Skin of body (tissue), 3 donors: ENCODE measurements at places on chromosomes 1 and 21. TPM values are rescaled to one million over a fixed set of nuclear protein-coding genes. Genes with fewer than 3 reads are reported as not detected.

LRRC52 gene
- total RNA-seq: not detected

EDARADD gene
- 3.0 TPM for total RNA-seq

FABP3 gene
- total RNA-seq: 36.1 TPM

- DNase-seq: no peak
These were observed 22.8 kb upstream of the STRIP1 start for GRCh38 chr1:110011527-110012041.

DNA sequence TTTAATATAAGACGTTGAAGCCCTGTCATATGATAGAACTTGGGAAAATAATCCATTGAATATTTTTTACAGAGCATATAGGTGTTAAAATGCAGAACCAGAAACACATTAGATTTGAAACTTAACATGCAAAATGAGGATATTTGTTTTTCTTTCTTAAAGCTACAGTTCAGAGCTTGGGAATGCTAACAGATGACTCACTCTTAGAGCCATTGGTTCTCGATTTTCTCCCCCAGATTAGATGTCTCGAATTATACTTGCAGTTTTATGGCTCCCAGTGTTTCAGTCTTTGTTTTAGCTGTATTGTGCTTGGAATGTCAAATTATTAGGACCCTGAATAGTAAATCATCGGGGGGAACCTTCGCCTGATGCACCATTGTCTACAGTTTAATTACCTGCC, 575.7 kb upstream of the ZP4 start:
- no peak for DNase-seq

GRCh38 chr1:117760069-117760468, 154.2 kb downstream of the TENT5C start:
- DNase-seq: no peak

C1orf94 gene
- 0.10 TPM for total RNA-seq

TMPRSS15 gene
- total RNA-seq: 0.10 TPM

FCN3 gene
- not detected for total RNA-seq
